ENCODE measurements at places on chromosomes 3 and 15.
A peak's percentile ranks its signal among the peaks of the same experiment; 100 is the strongest.

DNA sequence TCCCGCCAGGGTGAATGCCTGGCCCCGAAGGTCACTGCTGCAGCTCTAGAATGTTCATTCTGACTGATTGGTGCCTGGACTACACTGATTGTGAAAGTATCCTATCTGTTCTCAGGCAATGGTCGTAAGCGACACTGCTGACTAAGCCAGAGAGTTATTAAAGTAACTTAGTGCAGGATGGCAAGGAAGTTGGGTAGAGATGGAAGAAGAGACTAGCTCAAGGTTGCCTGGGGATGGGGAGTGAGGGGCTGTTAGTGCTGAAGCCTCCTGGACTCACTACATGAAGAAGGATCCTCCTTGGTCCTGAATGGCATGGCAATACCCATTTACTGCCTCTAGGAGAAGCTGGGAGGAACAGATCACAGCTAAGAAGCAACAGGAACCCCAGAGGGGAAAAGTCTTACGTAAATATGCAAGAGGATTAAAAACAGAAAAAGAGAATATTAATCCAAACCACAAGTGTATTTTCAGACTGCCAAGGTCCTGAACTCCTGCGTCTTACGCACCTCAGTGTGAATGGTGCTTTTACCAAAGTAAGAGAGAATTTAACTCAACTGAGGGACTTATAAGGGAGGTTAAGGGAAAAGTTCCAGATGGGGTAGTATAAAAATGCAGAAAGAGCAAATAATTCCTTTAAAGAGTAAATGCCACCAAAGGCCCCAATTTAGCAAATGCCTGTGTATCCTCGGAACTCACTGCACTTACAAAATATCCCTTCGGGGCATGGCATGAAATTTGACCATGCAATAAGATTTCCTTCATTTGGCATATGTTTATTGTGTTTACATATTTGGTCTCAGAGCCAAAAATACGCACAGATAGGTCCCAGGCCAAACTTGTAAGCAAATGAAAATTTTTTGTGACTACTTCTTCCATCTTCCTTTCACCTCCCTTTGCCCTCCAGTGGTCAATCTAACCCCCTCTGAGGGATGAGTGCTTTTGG is 64.0 kb upstream of the DGKG start:
- DNase-seq: no peak

- no peak for DNase-seq
Observed at GRCh38 chr3:12125772-12126171, 32.9 kb downstream of the TIMP4 start.

DNA sequence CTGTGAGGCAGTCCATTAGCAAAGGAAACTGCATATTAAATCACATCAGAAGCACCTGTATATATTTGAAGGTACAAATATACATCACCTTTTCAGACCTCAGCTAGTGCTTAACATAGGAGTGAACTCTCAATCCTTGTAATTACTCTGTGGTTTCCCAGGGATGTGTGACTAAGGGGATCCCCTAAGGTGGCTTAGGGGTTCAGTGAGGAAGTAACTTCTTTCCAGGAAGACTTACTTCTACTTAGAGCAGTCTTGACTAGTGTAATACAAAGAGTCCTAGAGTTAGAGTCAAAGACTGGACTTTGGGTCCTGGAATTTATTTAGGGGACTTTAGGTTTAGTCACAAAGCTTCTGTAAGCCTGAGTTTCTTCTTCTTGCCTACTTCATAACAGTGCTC is 8.7 kb upstream of the SUMF1 start:
- peak; percentile 29 for DNase-seq

DNA sequence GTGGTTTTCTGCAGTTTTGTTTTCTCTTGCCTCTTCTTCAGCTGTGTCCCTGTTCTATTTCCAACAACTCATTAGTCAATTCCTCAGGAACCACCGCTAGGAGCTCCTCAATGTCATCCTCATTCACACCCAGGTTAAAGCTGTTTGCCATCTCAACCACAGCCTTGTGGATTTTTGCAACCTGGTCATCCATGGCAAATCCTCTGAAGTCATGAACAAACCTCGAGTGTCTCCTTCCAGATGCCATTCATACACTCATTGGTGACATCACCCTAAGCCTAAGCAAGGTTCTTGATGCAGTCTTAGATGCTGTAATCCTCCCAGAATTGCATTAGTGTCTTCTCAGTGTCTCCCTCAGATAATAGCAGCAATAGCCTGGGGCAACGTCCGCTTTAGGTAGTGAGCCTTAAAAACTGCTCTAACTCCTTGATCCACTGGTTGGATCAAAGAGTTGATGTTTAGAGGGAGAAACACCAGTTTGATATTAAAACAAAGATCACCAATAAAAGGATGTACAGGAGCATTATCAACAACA is 31.5 kb upstream of the ZNF502 start:
- no peak for DNase-seq

- DNase-seq: peak; percentile 97
Observed at GRCh38 chr3:126399351-126399735, 4.6 kb downstream of the CFAP100 start.

DNA sequence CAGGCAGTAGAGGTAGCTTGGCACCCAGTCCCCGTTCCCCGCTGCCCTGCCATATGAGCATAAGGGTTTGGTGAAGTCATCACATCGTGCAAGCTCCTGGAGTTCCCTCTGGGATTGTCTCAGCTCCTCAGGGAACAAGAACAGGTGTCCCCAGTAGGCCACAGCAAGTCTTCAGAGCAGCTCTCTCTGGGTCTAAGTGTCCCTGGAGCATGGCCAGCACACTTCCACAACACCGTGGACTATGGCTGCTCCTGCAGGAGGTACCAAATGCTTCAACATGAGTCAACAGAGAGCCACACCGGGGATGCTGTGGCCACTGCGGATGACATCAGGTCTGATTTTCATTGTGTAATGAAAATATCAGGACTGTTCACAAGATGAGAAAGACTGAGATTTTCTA is 23.1 kb downstream of the ABHD6 start:
- peak; percentile 56 for DNase-seq

GRCh38 chr3:64853456-64853855 is 165.7 kb upstream of the ADAMTS9 start:
- DNase-seq: no peak

DNA sequence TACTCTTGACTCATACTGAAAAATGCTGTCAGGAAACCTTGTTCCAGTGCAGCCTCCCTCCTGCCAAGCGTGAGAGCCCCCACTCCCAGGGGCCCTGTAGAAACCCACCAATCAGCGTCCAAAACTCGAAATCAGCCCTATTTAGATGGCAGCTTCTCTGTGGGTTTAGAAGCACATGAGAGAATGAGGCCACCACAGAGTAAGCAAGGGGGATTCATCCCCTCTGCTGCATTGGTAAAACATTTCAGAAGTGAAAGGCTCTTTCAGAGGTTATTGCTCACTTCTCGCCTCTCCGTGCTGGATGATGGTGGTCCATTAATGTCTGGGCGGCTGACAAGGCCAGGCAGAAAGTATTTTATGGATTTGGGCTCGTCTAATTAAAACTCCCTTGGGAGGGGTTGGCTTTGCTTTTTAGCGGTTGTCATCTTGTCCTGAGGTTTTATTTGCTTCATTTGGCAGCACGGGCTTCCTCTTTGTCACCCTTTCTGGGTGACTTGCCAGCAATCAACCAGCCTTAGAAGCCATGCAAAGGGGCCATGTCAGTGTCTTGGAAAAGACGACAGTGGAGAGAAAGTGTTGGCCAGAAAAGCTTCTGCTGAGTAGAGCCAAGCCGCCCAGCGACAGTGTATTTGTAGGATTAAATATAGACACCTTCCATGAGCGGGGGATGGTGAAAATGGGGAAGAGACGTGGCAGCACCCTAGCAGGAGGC is 145.5 kb downstream of the ATP10A start:
- no peak for DNase-seq

DNA sequence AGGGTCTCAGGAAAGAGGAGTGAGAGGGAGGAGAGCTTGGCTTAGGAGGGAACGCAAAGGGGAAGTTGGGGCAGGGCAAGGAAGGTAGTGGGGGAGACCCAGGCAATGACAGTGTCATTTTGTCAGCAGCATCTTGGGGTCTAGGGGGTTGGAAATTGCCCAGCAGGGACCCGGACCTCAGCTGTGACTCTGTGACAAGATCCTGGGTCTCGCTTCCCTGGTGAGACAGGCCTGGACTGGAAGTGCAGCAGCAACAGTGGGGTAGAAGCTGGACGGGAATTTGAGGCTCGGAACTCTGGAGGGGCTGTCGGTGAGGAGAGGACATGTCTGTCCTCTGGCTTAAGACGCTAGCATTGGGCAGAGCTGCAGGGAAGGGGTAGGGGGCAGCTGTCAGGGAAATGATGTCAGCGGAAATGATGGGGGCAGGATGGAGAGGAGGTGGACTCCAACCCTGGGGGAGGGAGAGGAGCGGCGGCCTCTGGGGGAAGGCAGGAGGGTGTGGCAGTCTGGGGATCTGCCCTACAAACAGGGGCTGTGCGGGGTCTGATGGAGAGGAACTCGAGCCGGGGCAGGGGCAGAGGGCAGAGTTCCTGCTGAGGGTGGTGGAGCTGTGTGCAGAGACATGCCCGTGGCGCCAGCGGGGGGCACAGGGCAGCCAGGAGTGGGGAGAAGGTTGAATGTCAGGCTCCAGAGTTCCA is 12.3 kb downstream of the ANPEP start:
- no peak for DNase-seq

DNA sequence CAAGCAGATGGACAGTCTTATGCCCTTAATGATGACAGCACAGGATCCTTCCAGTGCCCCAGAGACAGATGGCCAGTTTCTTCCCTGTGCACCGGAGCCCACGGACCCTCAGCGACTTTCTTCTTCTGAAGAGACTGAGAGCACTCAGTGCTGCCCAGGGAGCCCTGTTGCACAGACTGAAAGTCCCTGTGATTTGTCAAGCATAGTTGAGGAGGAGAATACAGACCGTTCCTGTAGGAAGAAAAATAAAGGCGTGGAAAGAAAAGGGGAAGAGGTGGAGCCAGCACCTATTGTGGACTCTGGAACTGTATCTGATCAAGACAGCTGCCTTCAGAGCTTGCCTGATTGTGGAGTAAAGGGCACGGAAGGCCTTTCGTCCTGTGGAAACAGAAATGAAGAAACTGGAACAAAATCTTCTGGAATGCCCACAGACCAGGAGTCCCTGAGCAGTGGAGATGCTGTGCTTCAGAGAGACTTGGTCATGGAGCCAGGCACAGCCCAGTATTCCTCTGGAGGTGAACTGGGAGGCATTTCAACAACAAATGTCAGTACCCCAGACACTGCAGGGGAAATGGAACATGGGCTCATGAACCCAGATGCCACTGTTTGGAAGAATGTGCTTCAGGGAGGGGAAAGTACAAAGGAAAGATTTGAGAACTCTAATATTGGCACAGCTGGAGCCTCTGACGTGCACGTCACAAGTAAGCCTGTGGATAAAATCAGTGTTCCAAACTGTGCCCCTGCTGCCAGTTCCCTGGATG is 198.7 kb downstream of the AKAP13 start:
- DNase-seq: peak; percentile 70

- DNase-seq: no peak
Observed at GRCh38 chr3:31839144-31839917, 141.7 kb downstream of the OSBPL10 start.

- DNase-seq: no peak
Observed at GRCh38 chr3:150014782-150015181, 44.1 kb upstream of the PFN2 start.

DNA sequence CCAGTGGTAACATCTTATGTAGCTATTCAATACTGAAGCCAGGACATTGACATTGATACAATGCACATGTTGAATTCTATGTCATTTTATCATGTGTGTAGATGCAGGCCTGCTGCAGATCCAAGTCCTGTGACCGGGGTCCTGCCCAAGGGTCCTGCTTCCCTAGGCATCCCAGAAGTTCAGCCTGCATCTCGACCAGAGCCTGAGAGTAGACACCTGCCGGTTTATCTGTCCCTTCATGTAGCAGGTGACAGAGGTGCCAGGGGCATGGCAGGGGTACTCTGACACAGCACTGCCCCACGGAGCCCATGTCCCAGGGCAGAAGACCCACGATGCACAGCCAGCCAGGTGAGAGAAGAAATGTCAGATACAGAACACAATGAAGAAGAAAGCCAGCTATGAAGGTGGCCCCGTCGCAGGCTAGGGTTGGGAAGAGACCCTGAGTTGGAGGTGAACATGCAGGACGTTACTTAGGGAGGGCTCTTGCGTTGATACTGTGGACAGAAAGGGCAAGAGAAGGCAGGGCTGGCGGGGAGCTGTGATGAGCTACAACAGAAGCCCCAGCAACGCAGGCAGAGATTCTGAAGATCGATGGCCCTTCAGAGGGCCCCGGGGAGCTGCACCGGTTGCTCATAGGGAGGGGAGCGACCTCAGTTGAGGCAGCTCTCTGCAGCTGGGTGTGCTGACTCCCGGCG is 51.0 kb downstream of the TPRA1 start:
- no peak for DNase-seq

GRCh38 chr3:51436998-51437639 is 46.0 kb downstream of the RBM15B start:
- DNase-seq: no peak

- no peak for DNase-seq
Observed at GRCh38 chr15:86044981-86045380, 34.7 kb upstream of the AGBL1 start.

DNA sequence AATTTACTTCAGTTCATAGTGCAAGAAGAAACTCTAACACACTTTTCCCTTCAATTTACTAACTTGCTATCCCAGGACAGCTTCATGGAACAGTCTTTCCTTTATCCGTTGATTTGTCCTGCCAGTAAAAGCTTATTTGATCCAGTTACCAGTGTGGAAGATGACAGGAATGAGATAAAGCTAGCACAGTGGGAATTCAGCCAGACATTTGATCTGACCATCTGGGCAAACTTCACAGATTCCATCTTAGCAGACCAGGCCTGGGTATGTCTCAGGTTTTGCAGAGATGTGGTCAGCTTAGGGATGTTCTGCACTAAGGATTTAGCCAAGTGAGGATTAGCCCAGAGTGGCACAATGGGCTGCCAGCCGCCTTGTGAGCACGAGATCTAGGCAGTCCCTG is 19.7 kb downstream of the CEMIP start:
- DNase-seq: no peak

GRCh38 chr3:71087143-71088018 is 496.1 kb downstream of the FOXP1 start:
- peak; percentile 11 for DNase-seq

DNA sequence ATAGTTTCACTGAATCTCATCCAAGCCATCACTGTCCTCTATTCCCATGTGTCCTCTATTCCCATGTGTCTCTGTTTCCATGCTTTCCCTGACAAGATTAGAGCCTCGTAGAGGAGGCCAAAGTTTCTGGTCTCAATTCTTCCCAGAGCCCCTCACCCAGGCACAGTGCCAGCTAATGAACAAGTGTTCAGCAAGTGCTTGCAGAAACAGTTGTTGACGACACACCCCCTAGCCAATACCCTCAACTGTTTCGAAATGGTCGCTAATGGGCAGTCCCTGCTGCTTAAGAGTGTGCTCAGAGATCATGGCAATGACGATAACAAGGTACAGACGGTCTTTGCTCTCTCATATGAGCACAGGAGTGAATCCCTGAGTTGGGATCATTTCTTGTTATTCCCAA is 73.4 kb downstream of the FAM174B start:
- no peak for DNase-seq

All from inflammatory macrophage treated with lipopolysaccharide for 4 hours (primary cell).